ENCODE measurements at places on chromosomes 1 and 21.

DNA sequence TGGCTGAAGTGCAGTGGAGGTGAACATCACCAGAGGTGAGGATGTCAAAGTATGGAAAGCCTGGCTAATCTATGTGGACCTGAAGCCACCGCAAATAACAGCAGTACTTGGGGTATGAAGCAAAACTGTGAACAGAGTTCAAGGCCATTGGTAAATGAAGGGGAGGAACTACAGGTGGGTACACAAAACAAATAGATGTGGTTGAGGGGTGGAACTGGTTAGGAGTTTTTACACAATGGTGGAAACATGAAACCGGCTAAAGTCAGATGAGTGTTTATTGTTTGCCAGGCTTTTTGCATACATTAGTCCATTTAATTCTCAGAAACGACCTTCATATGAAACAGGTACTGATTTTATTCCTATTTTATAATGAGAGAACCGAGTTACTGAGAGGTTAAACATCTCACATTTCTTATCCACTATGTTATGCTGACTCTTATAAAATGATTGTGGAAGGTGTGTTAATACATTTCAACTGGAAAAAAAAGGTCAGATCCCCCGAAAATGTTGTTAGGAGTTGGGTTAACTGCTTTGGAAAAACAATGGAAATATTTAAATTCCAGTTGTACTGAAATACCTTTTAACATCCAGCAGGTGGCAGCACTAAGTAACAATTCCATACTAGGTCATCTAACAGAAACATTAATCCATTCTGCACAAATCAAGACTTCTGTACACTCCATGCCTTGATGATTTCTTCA lies 44.3 kb upstream of the GTF2B start:
- DNase-seq = no peak

DNA sequence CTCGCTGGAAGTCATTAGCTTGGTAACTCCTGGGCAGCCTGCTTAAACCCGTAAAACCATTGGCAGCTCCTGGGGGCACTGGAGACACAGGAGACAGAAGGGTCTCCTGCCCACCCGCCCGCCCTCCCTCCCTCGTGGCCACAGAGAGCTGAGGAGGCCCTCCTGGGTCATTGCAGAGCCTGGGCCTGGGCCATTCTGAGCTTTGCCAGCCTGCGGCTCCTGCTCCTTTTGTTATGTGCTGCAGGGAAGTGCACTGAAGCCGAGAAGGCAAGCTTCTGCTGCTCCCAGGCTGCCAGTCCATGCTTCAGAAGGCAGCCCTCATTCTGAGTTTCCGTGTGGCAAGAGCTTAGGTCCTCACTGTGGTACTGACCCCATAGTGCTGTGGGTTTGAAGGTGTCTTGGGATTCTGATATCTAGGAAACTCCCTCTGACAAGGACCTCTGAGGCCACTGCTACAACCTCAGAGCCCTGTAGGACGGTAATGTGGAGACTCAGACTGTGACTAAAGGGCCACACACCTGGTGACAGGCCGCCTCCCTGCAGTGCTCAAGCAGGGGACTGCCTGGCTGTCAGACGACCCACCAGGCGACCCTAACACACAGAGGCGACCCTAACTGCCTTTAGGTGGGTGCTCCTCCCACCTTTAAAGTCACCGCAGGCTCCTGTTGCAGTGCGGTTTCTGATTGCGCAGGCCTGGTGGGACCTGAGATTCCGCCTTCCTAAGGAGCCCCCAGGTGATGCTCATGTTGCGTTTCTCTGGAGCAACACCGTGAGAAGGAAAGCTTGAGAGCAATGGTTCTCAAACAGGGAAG lies 118.7 kb downstream of the IER5 start:
- DNase-seq = no peak

DNA sequence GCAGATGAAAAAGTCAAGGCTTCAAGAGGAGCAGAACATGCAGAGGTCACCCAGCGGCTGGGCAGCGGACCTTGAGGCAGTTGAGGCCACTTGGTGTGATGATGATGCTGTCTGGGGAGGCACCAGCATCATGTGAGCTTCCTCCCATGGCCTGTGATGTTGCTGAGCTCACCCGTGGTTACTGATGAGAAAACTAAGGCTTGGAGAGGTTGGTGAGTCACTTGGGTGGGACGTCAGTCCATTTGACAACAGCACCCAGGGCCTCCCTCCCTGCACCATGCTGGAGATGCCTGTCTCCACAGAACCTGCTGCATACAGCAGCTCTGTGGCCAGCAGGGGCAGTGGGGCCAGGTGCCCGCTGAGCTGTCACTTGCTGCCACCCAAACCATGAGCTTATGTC lies 146.8 kb downstream of the NPHP4 start:
- DNase-seq = no peak

GRCh38 chr1:47340227-47340626 lies 6.6 kb downstream of the CMPK1 start:
- no peak for DNase-seq

GRCh38 chr1:57348921-57349320 lies 74.9 kb downstream of the DAB1 start:
- no peak for DNase-seq

DNA sequence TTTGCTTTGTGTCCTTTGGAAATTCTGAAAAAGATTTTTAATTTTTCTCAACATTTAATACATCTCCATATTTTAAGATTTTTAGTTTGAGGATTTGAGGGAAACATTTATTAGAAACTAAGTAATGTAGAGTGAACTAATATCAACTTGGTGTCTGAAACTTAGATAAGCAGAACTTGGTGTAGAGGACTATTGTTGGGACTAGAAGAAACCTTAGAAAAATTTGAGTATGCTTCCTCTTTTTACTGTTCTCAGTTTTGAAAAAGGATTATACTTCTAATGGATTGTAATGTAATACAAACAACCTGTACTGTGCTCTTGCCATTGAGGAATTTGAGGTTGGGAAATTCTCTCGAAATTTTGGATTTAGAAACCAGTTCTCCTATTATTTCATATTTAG lies 2.4 kb downstream of the FNBP1L start:
- no peak for DNase-seq

- no peak for DNase-seq
Measured at GRCh38 chr1:183933528-183934179, 103.9 kb downstream of the COLGALT2 start.

- no peak for DNase-seq
Measured at GRCh38 chr1:38586993-38587646, 272.5 kb downstream of the RRAGC start.

DNA sequence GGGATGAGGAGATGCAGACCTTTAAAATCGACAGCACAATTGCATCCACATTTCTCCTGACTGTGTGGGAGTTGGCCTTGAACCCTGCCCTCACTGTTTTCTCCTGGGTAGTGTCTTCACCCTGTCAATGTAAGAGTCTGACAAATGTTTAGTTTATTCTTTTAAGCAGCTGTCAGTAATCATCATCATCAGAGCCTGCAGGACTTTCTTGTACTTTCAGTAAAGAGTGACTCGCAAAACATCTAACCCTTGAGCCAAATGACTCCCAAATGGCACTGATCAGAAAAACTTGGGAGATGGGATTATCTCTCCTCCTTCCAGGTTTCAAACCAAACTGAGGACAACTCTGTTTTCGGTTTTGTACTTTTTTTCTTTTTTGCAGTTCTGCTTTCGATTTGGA lies 460.2 kb downstream of the KIF26B start:
- no peak for DNase-seq

DNA sequence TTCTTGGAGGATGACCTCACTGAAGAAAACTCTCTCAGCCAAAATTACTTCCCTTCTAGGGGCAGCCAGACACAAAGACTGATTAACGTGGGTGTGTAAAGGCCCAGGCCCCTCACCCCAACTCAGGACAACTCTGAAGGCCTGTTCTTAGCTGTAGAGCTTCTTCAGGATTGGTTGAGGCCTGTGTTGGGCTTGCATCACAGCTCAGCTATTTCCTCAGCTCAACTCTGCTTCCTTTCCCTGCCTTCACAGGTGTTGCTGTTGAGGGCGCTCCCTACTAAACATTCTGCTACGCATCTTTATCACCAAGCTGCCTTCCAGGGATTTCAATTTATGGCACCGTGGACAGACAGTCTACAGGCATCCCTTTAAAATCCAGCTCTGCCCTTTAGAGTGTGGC lies 36.8 kb downstream of the MAB21L3 start:
- DNase-seq = peak; percentile 64

DNA sequence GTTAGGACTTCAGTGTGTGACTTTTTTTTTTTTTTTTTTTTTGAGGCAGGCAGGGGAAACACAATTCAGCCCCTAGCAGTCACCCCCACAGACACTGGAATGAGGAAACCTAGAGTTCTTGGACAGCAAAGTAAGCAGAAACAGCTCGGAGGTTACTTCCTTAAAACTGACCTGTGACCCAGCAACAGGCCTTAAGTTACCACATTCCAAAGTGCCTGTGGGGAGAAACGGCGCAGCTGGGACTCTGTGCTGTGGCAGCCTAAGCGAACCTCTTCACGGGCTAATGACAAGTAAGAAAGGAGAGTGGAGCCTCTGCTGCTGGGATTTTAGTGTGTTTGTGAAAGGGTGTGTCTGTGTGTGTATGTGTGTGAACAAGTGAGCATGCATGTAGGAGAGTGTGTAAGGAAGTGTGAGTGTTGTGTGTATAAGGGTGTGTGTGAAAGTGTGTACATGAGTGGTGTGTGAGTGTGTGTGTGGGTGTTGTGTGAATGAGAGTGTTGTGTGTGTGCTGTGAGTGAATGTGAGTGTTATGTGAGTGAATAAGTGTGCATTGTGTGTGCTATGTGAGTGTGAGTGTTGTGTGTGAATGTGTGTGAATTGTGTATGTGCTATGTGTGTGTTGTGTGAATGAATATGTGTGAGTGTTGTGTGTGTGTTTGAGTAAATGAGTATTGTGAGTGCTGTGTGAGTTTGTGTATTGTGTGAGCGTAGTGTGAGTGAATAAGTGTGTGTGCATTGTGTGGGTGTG lies 180.8 kb downstream of the BRINP2 start:
- DNase-seq = no peak

DNA sequence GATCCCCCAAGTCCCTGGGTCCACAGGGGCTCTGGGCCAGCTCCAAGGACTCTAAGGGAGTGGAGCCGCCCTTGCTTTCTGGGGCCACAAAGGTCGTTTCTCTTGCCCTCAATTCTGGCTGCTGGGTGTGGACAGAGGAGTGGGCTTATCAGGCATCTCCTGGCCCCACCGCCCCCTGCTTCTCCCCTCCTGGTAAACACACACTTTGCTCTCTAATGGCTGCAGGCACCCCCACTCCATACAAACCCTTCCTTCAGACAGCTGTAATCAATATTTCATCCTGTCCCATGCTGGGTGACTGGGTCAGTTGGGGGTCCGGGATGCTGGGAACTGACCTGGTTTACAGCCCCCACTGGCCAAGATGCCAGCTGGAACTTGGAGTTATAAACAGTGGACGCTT lies 67.5 kb downstream of the PRDM16 start:
- DNase-seq = no peak

- no peak for DNase-seq
Measured at GRCh38 chr1:11735531-11735853, 444 bp upstream of the AGTRAP start.

DNA sequence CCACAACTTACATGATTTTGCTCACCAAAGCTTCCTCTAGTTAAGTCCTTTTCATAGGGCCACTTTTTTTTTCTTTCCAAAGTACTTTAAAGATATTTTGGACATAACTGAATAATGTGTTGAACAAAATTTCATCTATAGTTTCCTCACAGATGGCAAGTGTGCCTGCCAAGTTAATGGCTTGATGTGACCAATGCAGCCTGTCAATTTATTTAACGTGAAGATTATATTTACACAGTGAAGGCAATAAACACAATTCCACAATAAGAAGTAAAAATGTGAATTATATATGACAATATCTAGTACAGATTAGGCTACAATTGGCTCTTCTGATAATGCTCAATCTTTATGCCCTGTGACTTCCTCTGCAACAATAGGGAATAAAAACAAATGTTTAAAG lies 18.0 kb downstream of the CLCA2 start:
- no peak for DNase-seq

GRCh38 chr21:29449306-29449950 lies 150.7 kb downstream of the BACH1 start:
- DNase-seq = no peak

- no peak for DNase-seq
Measured at GRCh38 chr1:151501474-151501873, 9.7 kb upstream of the CGN start.

DNA sequence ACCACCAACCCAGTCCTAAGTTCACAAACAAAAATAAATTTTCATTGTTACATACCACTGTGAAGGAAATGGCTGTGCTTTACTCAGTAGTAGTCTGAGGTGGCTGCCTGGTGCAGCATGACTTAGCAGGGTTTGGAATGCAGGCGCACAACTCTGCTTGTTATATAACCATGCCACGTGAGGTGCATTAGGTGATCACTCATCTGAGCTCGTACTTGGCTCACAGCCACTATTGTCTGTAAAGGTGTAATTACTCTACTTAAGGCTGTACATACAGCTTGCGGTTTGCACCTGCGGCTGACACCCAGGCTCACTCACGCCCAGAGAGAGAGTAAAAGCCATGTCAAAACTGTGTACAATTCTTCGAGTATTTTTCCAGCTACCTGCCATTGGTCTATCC lies 599.4 kb downstream of the LTN1 start:
- DNase-seq = no peak

GRCh38 chr1:7770669-7770996 lies 463 bp upstream of the VAMP3 start:
- no peak for DNase-seq

DNA sequence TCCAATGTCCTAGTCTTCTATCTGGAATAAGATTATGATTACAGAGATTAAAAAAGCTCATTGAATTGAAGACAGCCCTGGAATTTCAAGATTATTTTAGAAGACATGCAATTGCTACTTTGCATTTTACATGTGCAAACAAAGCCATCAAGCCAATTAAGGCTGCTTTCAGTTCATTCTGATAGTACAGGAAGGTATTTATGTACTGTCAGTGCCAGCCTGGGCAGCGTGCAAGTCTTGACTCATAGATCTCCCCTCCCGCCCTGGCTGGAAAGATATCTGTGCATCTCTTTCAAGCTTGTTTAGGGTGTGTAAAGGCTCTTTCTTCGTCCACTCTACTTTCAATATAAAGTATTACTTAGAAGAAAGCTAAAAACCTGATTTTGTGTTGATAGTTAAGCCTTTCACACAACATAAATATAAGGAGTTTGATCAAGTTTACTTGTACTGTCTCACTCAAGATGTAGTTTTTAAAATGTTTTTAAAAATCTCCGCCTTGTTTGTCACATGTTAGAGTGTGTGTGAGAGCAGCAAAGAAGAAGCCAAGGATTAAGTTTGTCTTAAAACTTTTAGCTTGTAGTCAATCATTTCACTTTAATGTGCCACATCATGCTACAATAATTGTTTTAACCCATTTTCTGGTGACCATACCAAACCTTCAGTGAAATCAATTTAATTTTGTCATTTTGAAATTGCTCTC lies 13.6 kb upstream of the LYPLAL1 start:
- no peak for DNase-seq

DNA sequence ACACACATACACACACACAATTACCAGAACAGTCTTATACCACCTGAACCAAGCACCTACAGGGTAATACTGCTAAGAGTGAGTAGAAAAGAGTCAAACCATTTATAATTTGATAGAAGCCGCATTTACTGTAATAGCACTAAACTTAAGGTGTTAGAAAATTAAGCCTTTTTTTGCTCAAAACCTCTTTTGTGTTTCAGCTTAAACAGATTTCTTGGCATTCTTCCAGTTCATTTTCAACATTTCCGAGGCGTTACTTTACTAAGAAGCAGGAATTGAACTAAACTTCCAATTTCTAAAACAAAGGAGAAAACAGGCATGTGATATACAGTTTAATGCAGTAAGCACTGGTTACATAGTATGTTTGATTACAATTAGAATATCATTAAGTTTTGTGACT lies 387.2 kb downstream of the NCAM2 start:
- DNase-seq = no peak

- DNase-seq = no peak
Measured at GRCh38 chr1:200965111-200965805, 58.3 kb downstream of the KIF21B start.
